ENCODE measurements at places on chromosomes 6 and 20. TPM values are rescaled to one million over a fixed set of nuclear protein-coding genes. Genes with fewer than 3 reads are reported as not detected.

GRCh38 chr6:131353876-131354275, 218.6 kb downstream of the AKAP7 start:
- no peak for DNase-seq
- H3K4me1 ChIP-seq = no peaks in the 10 kb centered on the region
- H3K27ac ChIP-seq = no peak overlapping the region
- H3K27me3 ChIP-seq = no peaks in the 10 kb centered on the region
- H3K36me3 ChIP-seq = no peaks in the 10 kb centered on the region

DNA sequence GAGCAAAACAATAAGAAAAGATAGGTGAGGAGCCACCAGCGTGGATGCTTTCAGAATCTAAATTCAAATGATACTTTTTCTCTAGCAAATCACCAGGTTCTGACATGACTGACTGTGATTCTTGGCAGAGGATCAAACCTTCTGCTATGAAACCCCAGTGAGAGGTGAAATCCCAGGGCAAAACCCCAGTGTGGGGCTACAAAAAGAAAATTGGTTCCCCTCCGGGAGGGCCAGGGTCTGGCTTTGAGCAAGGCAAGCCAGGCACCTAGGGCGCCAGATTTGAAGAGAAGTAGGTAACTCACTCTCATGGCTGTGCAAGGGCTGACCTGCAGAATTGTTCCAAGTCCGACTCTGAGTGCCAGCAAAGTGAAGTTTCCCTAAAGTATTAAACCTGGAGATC, 20.2 kb upstream of the RALGAPA2 start:
- H3K27ac ChIP-seq = peak overlapping the region; percentile 76
- peaks cover 24% of the 10 kb centered on the region for H3K4me1 ChIP-seq
- H3K36me3 ChIP-seq = no peaks in the 10 kb centered on the region
- H3K4me3 ChIP-seq = no peak overlapping the region
- no peaks in the 10 kb centered on the region for H3K27me3 ChIP-seq

GRCh38 chr6:158836625-158837311, 17.6 kb upstream of the EZR start:
- DNase-seq = no peak
- peaks cover 5% of the 10 kb centered on the region for H3K4me1 ChIP-seq
- H3K27ac ChIP-seq = no peak overlapping the region
- no peaks in the 10 kb centered on the region for H3K27me3 ChIP-seq
- no peak overlapping the region for H3K4me3 ChIP-seq

Gene WFDC12
- total RNA-seq = 1.8 TPM

Gene SLC52A3
- 3.6 TPM for total RNA-seq
